ENCODE measurements at places on chromosomes 2 and 18.

DNA sequence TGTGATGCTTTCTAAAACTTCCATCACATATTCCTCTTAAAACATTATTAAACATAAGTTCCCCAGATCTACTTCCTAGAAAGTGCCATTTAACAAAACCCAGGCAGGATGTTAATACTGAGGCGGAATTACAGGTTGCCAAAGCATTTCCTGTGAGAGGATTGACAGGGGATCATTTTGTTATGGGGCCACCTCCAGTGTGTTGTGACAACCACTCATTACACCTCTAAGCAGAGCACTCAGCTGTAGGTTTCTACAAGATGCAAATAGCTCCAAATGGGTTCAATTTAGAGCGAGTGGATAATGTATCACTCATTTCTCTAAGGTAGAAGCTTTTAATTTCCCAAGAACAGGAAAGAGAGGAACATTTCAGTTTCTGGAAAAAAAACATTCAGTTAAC, 1429.5 kb upstream of the ACVR2A start:
- DNase-seq: no peak

DNA sequence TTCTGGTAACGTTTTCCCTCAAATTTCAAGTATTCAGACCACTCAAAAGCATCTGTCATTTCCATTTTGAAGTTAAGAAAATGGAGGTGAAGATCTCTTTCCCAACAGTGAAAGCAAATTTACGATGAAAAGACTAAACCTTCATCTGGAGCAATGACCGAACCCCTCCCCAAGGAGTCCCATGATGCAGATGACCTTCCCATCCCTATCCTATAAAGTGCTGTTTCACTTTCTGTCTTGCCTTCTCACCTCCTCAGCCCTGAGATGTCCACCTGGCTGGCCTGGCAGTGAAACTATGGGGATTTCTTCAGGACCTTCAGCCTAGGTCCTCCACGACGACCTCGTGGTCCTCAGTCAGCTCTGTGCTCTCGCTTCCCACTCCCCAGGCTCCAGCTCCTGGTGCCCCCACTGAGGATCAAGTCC, 925 bp upstream of the NPC1 start:
- DNase-seq: no peak

- DNase-seq: no peak
These were observed 663 bp downstream of the C2orf49 start for GRCh38 chr2:105338020-105338385.

DNA sequence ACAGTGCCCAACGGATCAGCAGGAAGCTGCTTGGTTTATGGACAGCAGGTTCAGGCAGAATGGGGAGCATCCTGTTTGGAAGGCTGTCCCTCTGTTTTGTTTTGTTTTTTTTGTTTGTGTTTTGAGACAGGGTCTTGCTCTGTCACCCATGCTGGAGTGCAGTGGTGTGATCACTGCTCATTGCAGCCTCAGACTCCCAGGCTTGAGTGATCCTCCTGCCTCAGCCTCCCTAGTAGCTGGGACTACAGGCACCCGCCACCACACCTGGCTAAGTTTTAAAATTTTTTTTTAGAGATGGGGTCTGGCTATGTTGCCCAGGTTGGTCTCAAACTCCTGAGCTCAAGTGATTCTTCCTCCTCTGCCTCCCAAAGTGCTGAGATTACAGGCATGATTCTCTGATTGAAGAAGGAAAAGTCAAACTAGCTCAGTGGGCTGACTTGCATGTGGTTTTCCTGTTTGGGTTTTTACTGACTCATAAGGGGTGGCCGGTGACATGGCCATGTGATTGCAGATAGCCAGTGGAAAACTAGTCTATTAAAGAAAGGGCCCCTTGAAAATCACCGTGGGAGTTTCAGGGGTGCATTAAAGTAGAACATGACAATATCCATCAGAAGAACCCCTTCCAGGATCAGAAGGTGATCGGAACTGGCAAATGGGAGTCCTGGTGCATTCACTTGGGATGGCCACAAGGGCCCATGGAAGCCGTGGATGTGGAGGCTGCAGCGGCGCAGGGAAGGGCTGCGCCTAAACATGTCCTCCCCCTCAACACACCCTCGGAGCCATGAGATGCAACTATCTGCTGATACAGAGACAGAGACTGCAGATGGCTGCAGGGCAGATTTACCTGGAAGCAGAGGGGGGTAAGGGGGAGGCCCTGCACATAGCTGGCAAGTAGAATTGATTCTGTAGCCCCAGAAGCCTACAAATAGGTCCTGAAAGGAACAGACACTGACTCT, 26.5 kb downstream of the AQP12B start:
- no peak for DNase-seq

GRCh38 chr2:111053825-111054515, 66.7 kb upstream of the BCL2L11 start:
- DNase-seq: no peak

- DNase-seq: no peak
These were observed 463.2 kb upstream of the CDH7 start for GRCh38 chr18:65287652-65288051.

DNA sequence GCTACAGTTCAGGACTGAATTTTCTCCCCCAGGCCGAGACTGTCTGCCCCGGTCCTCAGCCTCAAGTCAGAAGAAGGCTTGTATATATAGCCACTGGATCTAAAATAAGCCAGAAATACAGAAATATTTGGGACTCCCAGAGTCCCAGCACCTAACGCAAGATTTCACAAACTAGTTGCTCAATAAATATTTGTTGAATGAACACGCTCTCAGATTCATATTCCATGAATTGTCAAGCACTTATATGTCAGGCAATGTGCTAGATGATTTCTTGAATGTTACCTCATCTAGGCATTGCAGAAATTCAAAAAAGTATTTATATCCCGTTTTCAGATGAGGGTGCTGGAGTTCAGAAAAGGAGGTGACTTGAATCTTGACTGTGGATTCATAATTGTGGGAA, 163.7 kb upstream of the KLHL29 start:
- no peak for DNase-seq

DNA sequence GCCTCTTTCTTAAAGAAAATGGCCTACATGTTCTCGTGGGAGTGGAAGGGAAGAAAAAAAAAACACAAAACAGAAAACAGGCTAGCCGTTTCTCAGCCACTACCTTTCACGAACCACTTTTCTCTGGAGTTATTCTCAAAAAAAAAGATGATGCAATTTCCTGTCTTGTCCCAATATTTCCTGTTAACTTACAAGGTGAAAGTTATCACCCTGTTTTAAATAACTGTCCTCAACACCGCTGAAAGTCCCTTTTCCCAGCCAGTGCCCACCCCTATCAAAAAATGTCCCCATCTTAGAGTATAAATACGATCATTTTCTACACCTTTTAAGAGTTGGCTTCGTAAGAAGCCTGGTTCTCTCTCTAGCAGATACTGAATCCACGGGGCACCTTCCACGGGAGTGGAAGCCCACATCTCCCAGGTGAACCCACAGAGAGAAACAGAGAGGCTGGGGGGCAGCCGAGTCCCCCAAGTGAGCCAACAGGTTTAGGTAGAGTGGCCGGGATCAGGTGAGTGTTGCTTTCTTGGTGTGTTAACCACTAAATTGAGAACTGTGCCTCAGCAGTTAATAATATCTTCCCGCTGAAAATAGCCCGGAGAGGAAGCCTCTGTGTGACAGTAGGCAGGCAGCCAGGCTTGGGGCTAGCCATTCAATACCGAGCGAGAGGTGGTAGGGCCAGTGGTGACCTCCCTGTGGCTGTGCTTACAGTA, 15.9 kb downstream of the SMAD7 start:
- no peak for DNase-seq

GRCh38 chr2:71000780-71001591, 6.3 kb upstream of the TEX261 start:
- DNase-seq: peak; percentile 51

DNA sequence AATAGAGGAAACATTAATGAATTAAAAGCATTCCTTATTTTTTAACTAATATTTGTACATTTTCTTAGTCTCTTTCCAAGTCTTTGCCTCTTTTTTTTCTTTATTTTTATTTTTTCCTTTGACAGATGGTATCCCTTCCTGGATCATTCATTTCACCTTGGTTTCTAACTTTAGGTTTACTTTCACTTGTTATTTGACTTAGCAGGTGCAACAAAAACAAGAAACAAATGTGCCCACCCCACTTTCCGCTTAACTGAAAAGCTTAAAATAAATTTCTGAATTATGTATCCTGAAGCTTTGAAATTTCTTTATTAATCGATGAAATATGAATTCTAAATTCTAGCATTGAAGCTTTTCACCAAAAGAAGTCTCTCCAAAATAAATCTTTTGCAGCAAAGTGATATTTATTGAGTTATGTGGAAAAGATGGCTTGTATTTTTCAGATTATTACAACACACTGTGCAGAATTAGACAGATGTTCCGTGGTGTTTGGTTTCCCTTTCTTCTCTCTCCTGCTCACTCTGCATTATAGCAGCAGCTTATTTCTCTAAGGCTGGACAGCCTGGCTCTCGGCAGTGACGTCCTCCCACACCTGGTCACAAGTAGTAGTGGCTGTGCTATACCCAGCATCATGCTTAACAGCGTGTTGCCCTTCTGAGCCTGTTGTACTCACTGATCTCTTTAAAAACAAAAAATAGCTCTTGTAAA, 99.1 kb upstream of the ZNF397 start:
- DNase-seq: no peak

DNA sequence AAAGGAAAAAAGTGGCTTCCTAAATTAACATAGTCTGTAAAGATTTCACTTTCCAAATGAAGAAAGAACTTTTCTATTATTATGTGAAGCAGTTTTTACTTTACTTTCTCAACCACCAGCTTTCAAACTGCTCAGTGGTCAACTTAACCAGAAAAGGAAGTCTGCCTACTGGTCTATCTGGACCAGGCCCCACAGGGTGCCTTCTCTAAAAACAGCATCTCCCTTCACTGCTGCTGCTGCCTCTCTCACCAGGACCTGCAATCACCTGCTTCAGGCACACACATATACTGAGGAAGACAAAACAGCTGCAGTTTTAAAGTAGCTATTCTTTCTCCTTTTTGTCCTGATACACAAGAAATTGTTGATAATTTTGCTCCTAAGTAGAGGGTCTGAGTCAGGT, 221.3 kb upstream of the DCC start:
- DNase-seq: no peak

DNA sequence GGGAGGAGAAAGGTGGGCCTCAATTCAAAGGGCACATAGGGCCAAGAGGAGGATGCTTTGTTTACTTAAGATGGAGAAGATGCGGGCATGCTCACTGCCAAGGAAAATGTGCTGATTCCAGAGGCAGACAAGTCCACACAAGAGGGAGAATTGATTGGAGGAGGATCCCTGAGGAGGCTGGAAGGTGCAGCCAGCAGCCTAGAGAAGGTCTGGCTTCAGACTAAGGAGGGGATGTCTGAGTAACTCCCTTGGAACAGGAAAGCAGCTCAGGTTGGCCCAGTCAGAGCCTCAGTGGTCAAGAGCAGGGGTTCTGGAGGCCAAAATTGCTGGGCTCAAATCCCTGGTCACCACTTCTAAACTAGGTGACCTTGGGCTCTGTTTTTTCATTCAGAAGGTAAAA, 265.5 kb upstream of the NCKAP5 start:
- DNase-seq: no peak

DNA sequence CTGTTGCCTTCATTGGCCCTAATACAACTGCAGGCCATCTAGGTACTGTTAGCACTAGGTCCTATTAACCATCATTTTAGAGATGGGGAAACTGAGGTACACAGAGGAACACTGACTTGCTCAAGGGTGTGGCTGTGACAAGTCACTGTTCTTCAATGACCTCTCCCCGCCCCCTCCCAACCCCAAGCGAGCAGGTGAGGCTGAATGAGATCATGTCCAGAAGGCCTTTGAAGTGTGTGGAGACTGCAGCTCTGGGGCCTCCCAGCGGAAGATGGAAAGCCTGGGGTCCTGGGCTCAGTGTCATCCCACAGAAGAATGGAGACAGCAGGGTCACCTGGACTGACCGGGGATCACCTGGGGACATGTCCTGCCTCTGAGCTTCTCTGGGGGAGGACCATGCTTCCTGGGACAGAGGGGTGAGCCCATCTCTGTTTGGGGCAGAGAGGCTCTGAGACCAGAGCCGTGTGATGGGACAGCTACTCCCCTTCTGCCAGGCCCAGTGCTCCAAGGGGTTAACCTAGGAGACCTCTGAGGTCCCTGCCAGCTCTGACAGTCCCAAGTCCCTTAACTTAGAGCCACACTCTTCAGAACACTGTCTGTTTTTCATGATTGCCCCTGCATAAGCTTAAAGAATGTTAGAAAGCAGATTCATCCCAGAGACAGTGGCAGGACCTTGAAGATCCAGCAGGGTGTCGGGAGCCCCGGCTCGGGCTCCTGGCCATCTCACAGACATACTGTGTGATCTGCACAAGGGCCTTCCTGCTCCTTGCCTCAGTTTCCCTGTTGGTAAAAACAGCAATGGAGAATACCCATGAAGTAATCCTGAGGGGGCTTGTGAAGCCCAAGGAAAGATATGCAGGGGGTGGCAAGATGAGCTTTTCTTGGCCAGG, 16.7 kb upstream of the FOSL2 start:
- no peak for DNase-seq

- no peak for DNase-seq
These were observed 110.0 kb upstream of the TEX51 start for GRCh38 chr2:126788652-126789051.

DNA sequence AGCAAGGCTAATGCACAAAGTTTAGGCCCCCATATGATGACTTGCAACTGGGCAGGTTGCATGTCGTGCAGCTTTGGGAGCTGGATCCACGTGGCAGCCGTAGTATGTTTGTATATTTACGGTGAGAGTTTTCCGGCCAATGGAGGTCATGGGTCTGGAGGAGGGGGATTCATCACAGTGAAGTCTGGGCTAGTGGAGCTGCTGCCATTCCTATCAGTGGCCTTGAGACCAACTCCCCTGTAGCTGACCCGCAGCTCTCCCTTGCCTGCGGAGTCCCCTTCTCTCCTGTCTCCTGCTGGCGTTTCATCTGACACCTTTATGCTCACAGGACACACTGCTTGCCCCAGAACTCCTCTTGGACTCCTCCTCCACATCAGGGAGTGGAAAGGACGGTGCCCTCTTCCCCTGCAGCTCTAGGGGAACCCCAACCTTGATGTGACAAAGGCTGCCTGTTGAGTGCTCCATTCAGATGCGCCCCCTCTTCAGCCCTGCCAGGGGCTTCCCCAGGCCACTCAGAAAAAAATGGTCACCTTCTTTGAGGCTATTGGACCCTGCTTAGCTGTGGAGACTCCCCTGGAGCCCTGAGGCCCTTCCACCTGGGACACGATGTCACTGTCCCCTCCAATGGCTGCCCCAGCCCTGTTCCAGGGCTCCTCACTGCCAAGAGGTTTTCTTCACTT, 121.7 kb downstream of the PXDN start:
- no peak for DNase-seq

GRCh38 chr2:54597153-54597848, 126.2 kb upstream of the EML6 start:
- DNase-seq: no peak

- DNase-seq: no peak
These were observed 353.8 kb downstream of the PARD3B start for GRCh38 chr2:204898928-204899640.
